ENCODE measurements at places on chromosomes 11 and 22.

DNA sequence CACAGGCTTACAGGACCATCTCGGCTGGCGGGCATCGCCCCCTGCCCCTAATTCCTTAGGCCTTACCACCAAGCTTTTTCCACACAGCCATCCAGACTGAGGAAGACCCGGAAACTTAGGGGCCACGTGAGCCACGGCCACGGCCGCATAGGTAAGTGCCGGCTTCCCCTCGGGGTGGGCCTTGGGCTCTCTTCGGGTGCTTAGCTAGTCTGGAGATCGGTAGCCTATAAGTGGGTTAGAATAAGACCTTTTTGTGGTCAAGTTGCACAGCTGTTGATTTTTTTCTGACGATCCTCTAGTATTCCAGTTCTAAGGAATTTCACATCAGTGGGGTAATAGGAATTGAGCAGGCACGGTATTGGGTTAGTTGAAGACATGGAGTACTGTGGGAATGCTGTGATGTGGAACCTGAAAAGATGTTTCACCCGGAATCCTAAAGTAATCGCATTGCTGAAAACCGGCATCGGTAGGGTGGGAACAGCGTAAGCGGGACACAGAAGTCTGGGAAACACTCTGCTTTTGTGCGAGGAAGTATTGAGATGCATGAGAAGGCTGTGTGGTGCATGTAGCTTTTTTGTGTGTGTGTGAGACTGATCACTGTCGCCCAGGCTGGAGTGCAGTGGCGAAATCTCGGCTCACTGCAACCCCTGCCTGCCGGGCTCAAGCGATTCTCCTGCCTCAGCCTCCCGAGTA, 669 bp downstream of the RPL27A start:
- no peak for DNase-seq

DNA sequence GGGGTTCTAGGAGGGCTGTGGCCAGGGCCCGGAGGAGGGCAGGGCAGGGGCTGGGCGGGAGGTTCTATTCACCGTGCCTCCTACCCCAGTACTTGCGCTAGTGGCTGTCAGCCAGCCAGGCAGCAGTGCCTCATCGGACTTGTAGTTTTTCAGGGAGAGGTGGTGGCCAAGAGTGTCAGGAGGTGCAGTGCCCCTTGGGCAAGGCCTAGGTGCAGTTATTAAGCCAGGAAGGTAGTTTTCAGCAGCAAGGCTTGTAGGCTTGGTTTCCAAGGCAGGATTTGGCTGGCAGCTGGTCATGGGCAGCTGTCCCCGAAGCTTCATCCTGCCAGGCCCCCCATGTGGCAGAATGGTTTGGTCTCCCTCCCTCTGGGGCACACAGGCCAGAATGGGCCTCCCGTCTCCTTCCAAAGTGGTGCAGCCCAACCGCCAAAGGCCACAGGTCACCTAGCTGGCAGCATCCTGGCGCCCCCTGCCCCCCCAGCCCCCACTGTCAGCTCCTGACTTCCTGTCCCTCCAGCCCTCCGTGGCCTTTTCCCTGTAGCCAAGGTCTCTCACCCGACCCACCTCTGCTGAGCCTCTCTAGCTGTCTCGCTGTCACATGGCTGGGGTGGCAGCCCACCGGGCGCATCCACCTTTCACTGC, 8.5 kb downstream of the CCDC88B start:
- no peak for DNase-seq

- no peak for DNase-seq
These were observed 55.7 kb upstream of the EMID1 start for GRCh38 chr22:29149841-29150555.

DNA sequence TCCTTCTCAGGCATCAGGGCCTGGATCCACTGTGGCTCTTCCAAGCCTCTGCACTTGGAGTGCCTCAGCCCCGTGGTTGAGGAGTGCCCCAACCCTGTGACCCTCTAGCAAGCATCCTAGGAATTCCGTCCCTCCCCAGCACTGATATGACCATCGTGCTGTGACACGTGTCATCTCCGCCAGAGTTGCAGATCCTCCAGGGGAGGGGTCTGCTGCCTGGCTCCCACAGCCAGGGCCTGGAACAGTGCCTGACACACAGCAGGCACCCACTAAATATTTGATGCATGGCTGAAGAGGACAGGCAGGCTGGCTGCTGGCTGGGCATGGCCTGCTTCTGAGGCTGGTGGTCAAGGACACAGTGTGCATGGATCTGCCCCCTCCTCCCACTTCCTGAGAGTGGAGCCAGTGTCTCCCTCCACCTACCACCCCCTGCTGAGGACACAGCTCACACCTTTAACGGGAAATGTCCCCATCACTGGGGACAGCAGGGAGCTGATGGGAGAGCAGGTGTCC, 1.7 kb upstream of the CD81 start:
- DNase-seq: no peak

DNA sequence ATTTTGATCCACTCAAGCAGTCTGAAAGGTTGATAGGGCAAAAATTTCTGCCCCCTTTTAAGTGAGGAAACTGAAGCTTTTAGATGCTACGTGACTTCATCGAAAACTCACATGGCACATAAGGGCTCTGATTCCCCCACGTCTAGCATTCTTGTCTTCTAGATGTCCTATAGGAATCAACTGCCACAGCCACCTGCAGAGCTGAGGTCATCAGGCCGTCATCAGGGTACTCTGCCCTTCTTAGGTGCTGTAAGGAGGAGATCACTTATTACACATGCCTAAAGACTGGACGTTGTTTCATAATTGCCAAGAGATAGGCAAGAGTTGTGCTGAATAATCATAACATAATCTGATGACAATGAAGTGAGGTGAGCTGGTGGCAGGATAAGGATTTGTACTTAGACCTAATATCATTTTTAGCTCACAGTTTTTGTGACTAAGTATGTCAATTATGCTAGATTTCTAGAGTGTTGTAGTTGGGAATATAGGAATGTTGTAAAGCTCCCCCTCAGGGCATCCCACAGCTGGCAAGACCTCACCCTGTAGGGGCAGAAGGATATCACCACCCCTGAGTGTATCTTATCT, 349.4 kb downstream of the METTL15 start:
- DNase-seq: no peak

- DNase-seq: no peak
These were observed 125.3 kb upstream of the BMAL1 start for GRCh38 chr11:13152264-13152663.

- DNase-seq: no peak
These were observed 3.7 kb upstream of the HSPA8 start for GRCh38 chr11:123065621-123066020.

GRCh38 chr11:28303477-28304191, 195.4 kb downstream of the METTL15 start:
- no peak for DNase-seq

DNA sequence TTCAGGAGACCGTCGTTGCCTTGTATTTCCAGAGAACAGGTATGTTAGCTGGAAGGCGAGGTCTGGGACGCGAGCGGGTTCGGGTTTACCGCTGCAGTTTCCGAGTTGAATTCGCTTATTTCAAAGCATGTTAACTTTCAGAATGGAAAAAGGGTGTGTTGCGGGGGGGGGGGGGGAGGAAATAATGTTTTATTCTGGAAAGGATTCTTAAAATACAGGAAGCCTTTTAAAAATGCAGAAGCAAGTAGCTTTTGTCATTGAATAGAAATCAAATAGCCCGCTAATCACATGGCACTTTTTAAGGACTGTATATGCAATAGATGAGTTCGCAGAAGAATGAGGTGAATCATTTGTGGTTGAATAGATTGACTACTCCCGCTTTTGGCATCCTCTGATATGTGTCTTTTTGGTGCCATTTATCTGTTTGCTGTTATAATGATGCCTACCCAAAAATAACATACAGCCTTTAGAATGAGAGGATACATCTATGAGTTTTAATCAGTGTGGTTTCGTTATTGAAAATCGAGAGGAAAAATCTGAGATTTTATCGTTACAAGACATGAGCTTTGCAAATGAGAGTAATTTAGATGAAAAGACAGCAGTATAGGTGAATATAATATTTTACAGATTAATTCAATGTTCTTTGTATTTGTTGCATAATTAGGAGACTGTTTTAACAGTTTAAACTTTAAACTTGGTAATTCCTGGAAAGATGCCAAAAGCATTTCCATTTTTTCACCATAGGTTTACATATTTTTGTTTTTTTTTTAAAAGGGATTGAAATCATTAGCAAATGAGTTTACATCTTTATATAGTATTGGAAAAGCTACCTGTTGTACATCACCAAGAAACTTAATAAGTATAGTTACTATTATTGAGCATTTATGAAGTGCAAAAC, 1.7 kb downstream of the PDE3B start:
- DNase-seq: peak; percentile 20

DNA sequence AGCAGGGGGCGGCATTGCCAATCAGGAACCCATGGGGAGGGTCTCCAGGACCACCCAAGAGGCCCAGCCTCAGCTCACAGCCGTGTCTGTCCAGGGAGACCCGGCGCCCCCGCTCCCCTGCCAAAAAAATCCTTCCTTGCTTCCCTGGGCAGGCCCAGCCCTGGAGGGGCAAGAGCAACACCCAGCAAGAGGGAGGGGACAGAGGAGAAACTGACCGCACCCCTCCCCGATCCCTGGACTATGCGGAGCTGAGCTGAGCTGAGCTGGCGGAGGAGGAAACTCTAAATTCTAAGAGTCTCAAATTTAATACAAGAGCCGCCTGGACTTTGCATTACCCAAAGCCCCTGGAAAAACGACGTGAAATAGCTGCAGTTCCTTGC, 52.0 kb upstream of the SHISAL1 start:
- DNase-seq: no peak

DNA sequence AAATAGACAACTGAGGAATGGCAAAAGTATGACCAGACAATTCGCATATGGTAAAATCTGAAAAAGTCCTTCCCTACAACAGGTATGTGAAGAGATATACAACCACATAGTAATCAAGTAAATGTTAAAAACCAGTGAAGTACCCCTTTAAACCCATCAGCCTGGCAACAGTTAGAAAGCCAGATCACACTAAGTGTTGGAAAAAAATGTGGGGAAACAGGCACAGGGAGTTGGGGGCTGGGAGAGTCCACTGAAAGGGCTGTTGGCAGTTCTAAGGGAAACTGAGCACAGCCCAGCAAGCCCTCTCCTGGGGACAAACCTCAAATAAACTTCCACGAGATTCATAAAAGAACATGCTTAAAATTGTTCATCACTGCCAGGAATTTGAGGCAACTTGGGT, 242.1 kb downstream of the BUD13 start:
- no peak for DNase-seq

DNA sequence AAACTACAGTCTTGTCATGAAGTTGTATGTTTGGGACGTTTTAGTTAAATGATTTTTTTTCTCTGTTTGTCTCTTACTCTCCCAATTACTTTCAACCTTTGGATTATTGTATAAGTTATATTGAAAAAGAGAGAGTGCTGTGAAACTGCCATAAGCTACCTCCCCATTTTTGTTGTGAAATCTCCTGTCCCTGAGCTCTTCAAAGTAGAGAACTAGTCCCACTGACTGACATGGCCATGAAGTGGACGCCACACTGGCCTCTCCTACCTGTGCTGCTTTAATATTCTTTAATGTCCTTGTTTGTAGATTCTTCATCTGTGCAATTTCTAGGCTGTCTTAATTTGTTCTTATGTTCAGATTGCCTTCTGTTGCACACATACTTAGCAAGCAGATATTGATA, 56.3 kb downstream of the PPFIA1 start:
- no peak for DNase-seq

DNA sequence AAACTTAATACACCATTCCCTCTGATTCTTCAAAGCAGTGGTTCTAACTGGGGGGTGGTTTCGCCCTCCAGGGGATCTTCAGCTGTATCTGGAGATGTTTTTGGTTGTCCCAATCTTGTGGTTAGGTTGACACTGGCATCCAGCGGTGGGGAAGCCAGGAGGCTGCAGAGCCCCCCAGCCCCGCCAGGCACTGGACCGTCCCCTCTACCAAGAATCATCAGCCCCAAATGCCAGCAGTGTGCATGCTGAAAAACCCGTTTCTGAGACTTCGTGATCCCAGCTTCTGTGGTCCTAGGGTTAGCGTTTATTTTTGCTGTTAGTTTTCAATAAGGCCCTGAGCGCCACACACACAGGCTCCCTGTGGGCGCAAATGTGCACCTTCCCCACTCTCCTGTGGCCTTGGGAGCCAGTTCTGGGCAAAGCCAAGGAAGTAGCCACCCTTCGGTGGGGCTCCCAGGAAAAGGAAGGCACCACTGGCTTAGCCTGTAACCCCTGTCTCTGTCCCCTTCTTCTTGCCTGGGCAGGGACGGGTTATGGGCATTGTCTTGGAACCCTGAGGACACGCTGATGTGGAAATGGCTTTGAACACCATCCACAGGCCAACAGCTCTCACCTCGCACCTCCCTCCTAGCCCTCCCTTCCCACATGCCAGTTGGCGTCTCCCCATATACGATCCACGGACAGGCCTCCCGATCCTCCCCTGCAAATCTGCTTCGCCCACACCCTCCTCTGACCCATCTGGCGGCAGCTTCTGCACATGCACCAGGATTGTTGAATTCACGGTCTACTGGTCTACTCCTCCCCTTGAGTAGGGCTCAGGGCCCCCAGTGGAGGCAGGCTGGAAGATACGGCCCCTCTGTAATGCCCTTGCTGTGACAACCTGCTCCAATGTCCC, 71.4 kb upstream of the CCND1 start:
- DNase-seq: no peak

DNA sequence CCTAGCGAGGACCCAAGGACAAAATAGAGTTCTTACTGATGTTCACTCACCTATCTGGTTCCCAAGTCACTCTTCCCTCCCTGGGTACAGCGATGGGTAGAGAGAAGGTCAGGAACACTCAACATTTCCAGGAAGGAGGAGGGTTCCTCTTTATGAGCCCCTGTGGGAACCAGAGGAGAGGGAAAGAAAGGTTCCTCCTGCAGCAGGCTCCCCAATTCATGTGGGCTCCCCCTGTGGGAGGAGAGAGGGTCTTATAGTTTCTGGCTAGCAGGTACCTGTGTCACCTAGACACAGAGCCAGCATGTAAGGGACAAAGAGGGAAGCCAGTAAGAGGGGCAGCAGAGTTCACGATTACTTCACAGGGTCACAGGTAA, 93.5 kb downstream of the DBX1 start:
- DNase-seq: no peak

- no peak for DNase-seq
These were observed 102.0 kb downstream of the ZNF280B start for GRCh38 chr22:22406445-22407027.

DNA sequence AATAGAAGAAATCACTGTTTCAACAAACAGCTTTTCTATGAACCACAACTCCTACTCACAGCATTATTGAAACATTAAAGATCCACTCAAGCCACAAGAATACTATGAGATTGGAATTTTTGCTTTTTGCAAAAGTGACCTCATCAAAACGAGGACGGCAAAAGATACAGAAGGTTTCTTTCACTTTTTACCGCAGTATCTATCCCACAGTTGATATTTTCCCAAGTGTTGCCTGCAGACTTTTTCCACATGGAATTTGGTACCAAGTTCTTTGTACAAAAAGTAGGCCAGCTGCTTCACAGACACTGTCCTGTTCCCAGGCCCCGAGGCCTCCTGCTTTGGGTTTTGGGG, 204.0 kb downstream of the TBC1D22A start:
- no peak for DNase-seq

DNA sequence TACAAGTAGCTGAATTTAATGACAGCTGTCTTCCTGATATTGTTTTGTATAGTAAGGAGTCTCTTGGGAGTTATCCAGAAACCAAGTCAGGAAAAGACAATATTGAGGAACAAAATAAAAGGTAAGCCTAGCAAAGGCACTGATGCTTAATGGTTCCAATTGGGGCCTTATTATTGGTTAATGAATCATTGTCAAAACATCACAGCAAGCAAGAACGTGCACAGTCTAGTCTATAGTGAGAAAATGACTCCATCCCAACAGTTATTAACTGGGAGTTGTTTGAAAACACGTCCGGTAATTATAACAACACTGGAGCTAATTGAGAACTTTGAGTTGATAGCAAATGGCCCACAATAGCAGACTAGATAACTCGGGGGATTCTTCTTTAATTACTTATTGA, 17.7 kb downstream of the BSX start:
- DNase-seq: no peak
